Body of pancreas (tissue), 4 donors: ENCODE measurements at places on chromosomes 11 and 22.

DNA sequence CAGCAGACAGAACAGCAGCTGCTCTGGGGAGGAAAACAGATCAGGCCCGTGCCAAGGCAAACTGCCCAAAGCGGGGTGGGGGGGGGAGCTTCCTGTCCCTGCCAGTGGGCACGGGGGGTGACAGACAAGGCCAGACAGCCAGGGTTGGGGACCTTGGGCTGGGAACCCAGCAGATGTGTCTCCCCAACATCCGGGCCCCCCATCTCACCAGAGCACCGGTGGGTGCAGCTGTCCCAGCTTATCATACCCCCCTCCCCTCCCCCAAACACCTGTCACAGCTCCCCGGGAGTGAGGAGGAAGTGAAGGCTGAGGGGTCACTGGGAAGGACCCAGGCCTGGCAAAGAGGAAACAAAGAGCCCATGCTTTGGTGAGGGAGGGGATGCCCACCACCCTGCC is 1.3 kb downstream of the PPP1R14B start:
- DNase-seq: peak; percentile 80

DNA sequence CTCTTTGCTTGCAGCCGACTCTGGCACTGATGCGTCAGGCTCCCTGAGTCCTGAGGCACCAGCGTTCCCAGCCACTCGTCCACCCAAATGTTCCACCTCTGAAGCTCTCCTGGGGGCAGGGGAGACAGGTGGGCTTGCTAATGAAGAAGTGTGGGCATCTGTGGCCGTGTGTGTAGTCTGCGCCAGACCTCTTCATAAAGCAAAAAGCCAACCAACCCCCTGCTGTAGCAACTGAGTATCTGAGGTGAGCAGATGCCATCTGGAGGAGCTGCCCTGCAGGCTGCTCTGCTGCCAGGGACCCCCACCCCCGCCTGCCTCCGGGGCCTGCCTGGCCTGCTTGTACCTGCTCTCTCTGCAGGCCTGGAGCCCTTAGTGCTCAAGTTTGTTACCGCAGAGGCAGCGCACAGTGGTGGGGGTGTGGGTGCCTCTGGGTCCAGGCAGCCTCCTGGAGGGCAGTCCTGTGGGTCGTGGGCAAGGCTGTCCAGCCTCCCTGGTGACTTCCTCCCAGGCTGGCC is 272.5 kb downstream of the TBC1D22A start:
- DNase-seq: no peak

GRCh38 chr11:33292311-33292710 is 35.1 kb downstream of the HIPK3 start:
- DNase-seq: no peak

DNA sequence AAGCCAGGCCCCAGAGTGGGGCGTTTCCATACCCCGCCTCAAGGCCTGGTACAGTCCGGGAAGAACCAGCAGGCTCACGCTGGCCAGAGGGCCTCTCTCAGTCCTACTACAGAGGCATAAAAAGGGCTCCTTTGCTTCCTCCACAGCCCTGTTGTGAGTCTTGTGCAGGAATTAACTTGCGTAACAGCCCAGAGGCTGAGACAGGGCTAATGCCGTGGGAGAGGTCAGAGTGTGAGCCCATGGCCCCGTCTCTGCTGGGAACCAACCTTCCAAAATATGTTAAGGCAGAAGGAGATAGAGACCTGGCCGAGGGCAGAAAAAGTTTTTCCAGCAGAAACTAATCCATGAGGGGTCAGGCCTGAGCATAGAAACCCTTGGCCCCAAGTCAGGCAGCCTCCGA is 19.9 kb upstream of the TMEM184B start:
- no peak for DNase-seq

- DNase-seq: no peak
Observed at GRCh38 chr22:39266398-39267030, 21.7 kb upstream of the PDGFB start.
